CD8-positive, alpha-beta memory T cell (primary cell): ENCODE measurements at places on chromosomes 3 and 15. TPM values are rescaled to one million over a fixed set of nuclear protein-coding genes. Genes with fewer than 3 reads are reported as not detected.

The GOLGA8K gene
- 0.13 TPM for total RNA-seq

DNA sequence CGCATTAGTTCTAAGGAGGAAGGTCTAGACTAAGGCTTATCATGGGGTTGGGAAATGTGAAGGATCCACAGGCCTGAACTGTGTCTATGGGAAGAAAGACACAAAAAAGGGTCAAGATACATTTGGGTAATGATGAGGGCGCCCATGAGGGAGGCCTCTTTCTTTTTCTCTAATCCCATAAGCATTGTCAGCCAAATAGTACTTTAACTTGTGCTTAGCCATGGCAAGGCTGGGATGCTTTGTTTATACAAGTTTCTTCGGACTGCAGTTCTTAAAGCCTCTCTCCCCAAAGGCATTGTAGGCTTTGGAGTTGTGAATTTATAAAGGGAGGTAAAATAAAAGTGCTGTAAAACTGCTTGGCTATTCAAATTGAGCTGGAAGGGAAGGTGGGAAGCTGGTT, 23.4 kb downstream of the ARMC8 start:
- no peaks in the 10 kb centered on the region for H3K36me3 ChIP-seq
- no peaks in the 10 kb centered on the region for H3K27me3 ChIP-seq
- H3K27ac ChIP-seq: no peak overlapping the region
- DNase-seq: no peak
- H3K4me3 ChIP-seq: no peak overlapping the region

The CORO2B gene
- not detected for total RNA-seq

DNA sequence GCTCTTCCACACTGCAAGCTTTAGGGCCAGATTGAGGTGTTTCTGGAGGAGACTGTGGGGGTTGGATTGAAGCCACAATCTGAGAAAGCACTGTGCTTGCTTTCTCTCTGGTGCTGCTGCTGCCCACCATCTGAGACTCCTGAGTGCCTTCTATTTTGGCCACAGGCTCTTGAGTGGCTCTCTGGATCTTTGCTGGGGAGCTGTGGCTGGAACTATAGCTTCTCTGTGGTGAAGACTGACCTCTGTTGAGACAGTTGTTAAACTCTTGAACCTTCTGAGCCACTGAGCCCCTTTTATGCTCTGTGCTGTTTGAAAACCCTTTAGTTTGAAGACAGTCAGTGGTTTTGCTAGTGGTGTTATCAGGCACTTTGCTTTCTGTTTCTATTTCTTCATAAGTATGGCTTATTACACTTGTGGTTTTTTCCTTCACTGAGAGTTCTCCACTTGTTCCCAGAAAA, 108.7 kb upstream of the TSPAN3 start:
- DNase-seq: no peak
- H3K4me3 ChIP-seq: peak overlapping the region; percentile 38
- H3K4me1 ChIP-seq: peaks cover 46% of the 10 kb centered on the region
- H3K36me3 ChIP-seq: no peaks in the 10 kb centered on the region
- no peak overlapping the region for H3K27ac ChIP-seq

- no peaks in the 10 kb centered on the region for H3K4me1 ChIP-seq
- no peaks in the 10 kb centered on the region for H3K27me3 ChIP-seq
- no peak for DNase-seq
- no peak overlapping the region for H3K4me3 ChIP-seq
- no peaks in the 10 kb centered on the region for H3K36me3 ChIP-seq
Observed at GRCh38 chr3:125322166-125322565, 53.0 kb downstream of the ZNF148 start.

DNA sequence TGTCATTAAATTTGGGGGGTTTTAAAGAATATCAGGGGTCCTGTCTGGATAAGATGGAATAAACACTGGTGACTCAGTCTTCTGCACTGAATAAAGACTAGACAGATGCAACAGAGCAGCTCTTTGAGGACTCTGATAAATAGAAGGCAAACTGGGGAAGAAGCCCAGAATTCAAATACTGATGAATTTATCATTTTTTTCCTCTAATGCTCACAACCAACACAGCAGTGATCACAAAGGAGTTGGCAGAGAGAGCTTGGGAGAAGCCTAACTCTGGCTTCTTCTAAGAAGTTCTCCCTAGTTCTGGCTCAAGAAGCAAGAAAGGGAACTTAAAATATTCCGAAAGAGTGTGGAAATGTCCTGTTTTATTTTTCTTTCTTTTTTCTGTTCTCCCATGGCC, 597.8 kb downstream of the FGF12 start:
- no peaks in the 10 kb centered on the region for H3K4me1 ChIP-seq
- H3K36me3 ChIP-seq: no peaks in the 10 kb centered on the region
- no peak overlapping the region for H3K27ac ChIP-seq
- DNase-seq: no peak

GRCh38 chr3:69338911-69339310, 47.0 kb downstream of the FRMD4B start:
- no peaks in the 10 kb centered on the region for H3K27me3 ChIP-seq
- no peaks in the 10 kb centered on the region for H3K4me1 ChIP-seq
- H3K27ac ChIP-seq: no peak overlapping the region
- no peak for DNase-seq
- H3K4me3 ChIP-seq: no peak overlapping the region

The C3orf80 gene
- not detected for total RNA-seq

The MFGE8 gene
- 23.0 TPM for total RNA-seq

The TFG gene
- total RNA-seq: 49.7 TPM
